Stimulated activated CD8-positive, alpha-beta memory T cell treated with anti-CD3 and anti-CD28 coated beads, Interleukin-12 subunit alpha, Interleukin-12 subunit beta, amount 100 ng/mL, for 4 hours (primary cell): ENCODE measurements at places on chromosomes 3 and 15.

- DNase-seq: no peak
These were observed 242.1 kb downstream of the ZIC1 start for GRCh38 chr3:147651107-147651778.

- DNase-seq: no peak
These were observed 18.2 kb upstream of the CLDN16 start for GRCh38 chr3:190369668-190370295.

DNA sequence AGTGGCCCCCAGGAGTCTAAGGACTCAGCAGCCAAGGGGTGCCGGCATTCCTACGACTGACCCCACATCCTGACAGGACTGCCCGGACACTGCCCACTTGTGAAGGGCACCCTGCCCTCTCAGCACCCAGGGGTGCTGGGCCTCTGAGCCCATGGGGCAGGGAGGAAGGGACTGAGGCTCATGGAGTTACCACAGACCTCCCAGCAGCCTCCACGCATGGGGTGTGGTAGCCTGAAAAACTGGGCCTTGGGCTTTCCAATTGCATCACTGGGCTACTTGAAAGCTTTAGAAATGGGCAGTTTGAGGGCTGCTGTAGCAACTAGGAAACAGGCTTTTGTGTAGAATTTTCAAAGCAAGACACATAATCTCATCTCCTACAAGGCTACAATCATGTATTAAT, 13.2 kb downstream of the TKT start:
- no peak for DNase-seq

- DNase-seq: no peak
These were observed 691.6 kb downstream of the ZNF385D start for GRCh38 chr3:21059404-21059803.

DNA sequence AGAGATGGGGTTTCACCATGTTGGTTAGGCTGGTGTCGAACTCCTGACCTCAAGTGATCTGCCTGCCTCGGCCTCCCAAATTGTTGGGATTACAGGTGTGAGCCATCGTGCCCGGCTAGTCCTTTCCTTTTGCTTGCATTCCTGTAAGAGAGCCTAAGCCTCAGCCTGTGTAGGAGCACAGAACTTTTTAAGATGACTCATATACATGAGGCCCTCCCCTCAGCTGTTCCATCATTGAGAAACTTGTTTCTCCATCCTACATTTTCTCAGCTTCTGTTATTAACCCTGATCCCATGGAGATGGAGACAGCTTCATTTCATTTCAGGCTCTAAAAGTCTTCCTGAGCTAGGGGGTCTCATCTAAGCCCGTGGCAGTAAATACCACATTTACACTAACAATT, 123.3 kb downstream of the PLOD2 start:
- DNase-seq: no peak

GRCh38 chr3:126438746-126439145, 36.9 kb downstream of the ZXDC start:
- no peak for DNase-seq

DNA sequence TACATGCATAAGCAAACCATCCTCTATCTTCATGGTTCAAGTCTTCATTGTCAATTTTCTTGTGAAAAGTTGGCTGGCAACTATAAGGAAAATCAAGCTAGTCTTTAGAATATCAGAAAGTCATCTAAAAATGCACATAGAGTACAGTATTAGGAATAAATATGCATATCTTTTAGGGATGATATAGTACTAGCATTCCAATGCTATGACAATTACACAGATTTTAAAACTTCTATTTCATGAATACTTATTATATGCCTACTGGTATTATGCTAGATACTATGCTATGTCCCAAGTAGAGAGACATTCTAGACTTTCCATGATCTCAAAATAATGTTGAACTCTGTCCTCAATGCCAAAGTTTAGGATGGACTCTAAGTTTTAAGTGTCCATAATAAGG, 81.3 kb upstream of the NAALADL2 start:
- no peak for DNase-seq

- no peak for DNase-seq
These were observed 9.2 kb upstream of the DCUN1D1 start for GRCh38 chr3:182989566-182989965.

GRCh38 chr3:104764496-104764895, 602.2 kb upstream of the ALCAM start:
- no peak for DNase-seq

GRCh38 chr3:194313560-194314387, 37.4 kb downstream of the CPN2 start:
- no peak for DNase-seq

DNA sequence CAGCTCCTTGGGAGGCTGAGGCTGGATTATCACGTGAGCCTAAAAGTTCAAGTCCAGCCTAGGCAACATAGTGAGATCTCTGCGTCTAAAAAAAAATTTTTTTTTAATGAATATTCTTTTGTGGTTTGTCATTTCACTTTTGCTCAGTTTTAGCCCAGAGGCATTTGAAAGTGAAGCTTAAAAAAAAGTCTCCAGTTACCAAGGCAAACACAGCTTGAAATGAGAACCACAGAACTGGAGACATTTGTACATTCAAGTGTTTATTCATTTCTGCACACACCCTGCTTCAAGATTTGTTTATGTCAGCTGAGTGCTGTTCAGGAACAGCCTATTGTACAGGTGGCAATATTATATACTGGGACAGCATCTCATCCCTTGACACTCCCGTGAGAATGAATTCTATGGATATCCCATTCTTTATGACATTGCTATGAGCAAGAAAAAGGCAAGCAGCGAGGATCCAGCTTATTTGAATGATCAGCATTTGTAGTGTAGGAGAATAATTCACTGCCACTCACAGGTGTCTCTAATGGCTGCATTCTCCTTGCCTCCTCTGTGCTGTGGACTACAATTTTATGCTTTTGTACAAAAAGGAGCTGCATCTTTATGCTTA, 444.8 kb upstream of the GRM7 start:
- DNase-seq: no peak

DNA sequence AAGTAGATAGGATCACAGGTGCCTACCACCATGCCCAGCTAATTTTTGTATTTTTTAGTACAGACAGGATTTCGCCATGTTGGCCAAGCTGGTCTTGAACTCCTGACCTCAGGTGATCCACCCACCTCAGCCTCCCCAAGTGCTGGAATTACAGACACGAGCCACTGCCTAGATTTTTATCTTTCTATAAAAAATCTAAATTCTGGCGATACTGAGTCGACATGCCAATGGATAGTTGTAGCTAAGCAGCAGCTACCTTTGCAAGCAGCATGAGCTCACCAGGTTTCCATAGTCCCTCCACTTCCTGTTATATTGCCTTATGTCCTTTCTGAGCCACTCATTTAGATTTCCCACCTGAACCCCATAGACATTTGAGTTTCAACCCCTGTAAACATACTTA, 13.1 kb upstream of the FMN1 start:
- no peak for DNase-seq
